H1 (cell line): ENCODE measurements at places on chromosomes 7 and 10.
A peak's percentile ranks its signal among the peaks of the same experiment; 100 is the strongest.

GRCh38 chr7:155543011-155543876 lies 3.1 kb downstream of the CNPY1 start:
- DNase-seq: no peak
- no peak overlapping the region for H3K27ac ChIP-seq
- H3K4me3 ChIP-seq: no peak overlapping the region
- H3K36me3 ChIP-seq: no peaks in the 10 kb centered on the region
- peaks cover 2% of the 10 kb centered on the region; the same call in 1 of the 2 replicates for H3K27me3 ChIP-seq

- H3K4me3 ChIP-seq: peak overlapping the region; percentile 71
- no peak overlapping the region; the same call in 1 of the 2 replicates for H3K27ac ChIP-seq
- H3K36me3 ChIP-seq: no peaks in the 10 kb centered on the region
- H3K27me3 ChIP-seq: peaks cover 3% of the 10 kb centered on the region; the same call in 1 of the 2 replicates
- DNase-seq: no peak
Observed at GRCh38 chr7:140231771-140232491, 55.1 kb upstream of the KDM7A start.

GRCh38 chr7:5661942-5662341 lies 119.5 kb downstream of the RNF216 start:
- peaks cover 2% of the 10 kb centered on the region for H3K4me1 ChIP-seq
- no peaks in the 10 kb centered on the region for H3K27me3 ChIP-seq
- H3K36me3 ChIP-seq: no peaks in the 10 kb centered on the region
- no peak overlapping the region for H3K4me3 ChIP-seq
- no peak overlapping the region for H3K27ac ChIP-seq

DNA sequence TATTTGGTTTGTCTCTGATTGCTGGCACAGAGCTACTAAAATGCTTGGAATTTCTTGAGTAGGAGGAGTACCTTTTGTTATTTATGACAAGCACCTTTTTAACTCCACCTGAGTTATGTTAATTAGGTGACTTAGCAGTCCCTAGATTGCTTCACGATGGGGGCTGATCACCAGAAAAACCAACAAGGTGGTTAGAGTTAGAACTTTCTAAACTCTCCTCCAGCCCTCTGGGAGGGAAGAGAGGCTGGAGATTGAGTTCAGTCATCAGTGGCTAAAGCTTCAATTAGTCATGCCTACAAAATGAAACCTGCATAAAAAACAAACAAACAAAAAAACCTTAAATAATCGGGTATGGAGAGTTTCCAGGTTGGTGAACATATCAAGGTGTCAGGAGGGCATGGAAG lies 23.6 kb upstream of the ING3 start:
- peaks cover 6% of the 10 kb centered on the region for H3K4me1 ChIP-seq
- H3K27me3 ChIP-seq: no peaks in the 10 kb centered on the region
- H3K36me3 ChIP-seq: no peaks in the 10 kb centered on the region
- no peak for DNase-seq
- H3K27ac ChIP-seq: no peak overlapping the region
- no peak overlapping the region for H3K4me3 ChIP-seq

DNA sequence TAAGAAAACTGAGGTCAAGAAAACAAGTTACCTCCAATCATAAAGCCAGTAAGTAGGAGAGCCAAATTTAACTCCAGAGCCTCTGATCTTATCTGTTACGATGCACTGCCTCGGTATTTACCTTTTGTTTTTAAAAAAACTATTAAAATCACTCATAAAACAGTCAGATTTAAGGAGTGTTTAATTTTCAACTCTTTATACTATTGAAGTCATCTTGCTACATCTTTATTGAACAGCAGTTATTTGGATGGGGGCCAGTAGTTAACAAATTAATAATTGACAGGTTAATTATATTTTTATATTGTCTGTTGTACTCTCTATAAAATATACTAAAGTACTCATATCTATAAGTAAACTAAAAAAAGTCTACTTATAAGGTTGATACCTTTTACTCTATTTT lies 24.6 kb downstream of the ADIRF start:
- H3K4me3 ChIP-seq: no peak overlapping the region
- H3K36me3 ChIP-seq: no peaks in the 10 kb centered on the region
- no peak for DNase-seq
- no peak overlapping the region for H3K27ac ChIP-seq

DNA sequence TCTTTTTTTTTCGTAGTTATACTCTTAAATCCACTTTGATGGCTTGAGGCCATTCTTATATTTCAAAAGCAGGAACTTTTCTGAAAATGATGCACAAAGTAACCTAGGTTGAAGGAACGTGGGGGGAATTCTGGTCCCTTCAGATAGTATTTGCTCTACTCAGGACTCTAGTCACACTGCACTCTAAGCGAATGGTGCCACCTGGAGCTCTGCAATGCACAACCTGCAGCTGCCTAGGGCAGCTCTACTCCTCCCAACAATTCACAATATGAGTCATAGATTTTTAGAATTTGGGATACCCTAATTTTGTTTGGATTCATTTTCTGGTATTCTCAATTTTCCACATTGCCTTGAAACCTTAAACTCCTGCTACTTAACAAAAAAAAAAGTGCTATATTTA lies 17.3 kb downstream of the SYPL1 start:
- no peaks in the 10 kb centered on the region for H3K36me3 ChIP-seq
- H3K27ac ChIP-seq: no peak overlapping the region
- no peak overlapping the region for H3K4me3 ChIP-seq
- no peak for DNase-seq

DNA sequence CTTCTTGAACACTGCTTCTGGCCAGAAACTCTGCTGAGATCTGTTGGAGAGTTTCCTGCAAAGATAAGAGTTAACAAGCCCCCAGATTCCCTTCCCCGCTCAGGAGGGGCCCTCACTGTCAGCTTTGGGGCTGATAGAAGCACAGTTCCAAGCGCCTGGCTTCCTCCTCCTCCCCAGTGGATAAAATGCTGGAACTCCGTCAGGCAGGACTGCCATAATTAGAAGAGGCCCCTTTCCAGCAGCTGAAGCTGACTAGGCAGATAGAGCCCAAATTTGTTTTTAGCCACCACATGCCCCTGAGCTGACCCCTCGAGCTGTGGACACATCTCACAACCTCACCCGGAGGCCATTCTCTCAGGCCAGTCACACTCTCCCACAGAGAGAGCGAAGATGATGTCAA lies 89.4 kb downstream of the TBXAS1 start:
- no peaks in the 10 kb centered on the region for H3K27me3 ChIP-seq
- no peak overlapping the region for H3K27ac ChIP-seq
- no peaks in the 10 kb centered on the region for H3K4me1 ChIP-seq

GRCh38 chr7:37320848-37321468 lies 127.7 kb downstream of the ELMO1 start:
- DNase-seq: no peak
- no peaks in the 10 kb centered on the region for H3K4me1 ChIP-seq
- no peak overlapping the region for H3K4me3 ChIP-seq
- no peaks in the 10 kb centered on the region for H3K27me3 ChIP-seq
- no peak overlapping the region for H3K27ac ChIP-seq

DNA sequence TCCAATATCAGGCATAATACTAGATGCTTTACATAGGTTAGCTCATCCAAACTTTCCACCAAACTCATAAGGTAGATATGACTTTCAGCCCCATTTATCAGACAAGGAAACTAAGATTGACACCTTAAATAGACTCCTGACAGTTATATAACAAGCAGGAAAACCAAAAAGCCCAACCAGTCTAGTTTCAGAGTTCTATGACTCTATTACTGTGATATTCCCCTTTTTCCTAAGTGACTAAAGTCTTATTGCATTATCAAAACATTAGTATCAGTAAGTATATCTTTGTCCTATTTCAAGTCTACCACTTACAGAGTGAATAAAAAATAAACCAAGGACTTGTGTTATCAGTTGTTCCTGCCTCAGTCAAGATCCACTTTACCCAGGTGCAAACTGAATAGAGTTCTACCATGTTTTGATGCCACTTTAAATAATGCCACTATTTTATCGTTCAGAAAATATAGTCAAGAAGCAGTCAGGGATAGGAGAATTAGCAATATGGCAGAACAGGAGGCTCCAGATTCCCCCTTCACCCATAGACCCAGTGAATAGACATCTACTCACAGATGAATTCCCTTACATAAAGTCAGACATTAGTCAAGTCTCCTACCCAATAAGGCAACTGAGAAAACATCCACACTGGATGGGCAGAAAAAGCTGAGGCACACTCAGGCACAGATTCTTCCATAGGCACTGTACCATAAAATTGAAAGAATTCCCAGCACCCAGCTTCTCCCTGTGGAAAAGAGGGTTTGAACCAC lies 74.1 kb downstream of the CRPPA start:
- no peaks in the 10 kb centered on the region for H3K36me3 ChIP-seq
- no peaks in the 10 kb centered on the region for H3K4me1 ChIP-seq
- no peaks in the 10 kb centered on the region for H3K27me3 ChIP-seq
- no peak overlapping the region for H3K27ac ChIP-seq

GRCh38 chr7:143387156-143387975 lies 6.2 kb downstream of the ZYX start:
- H3K27me3 ChIP-seq: no peaks in the 10 kb centered on the region
- no peak for DNase-seq
- H3K4me3 ChIP-seq: no peak overlapping the region
- peaks cover 22% of the 10 kb centered on the region for H3K36me3 ChIP-seq
- H3K4me1 ChIP-seq: peaks cover 5% of the 10 kb centered on the region

- H3K36me3 ChIP-seq: no peaks in the 10 kb centered on the region
- no peak overlapping the region for H3K4me3 ChIP-seq
- no peak for DNase-seq
- H3K27ac ChIP-seq: no peak overlapping the region
Observed at GRCh38 chr7:48742079-48742798, 182.1 kb upstream of the CDC14C start.

GRCh38 chr10:44312401-44312800 lies 72.5 kb downstream of the CXCL12 start:
- H3K4me3 ChIP-seq: no peak overlapping the region
- no peaks in the 10 kb centered on the region for H3K36me3 ChIP-seq
- no peak for DNase-seq
- no peak overlapping the region for H3K27ac ChIP-seq
- peaks cover 9% of the 10 kb centered on the region for H3K4me1 ChIP-seq

DNA sequence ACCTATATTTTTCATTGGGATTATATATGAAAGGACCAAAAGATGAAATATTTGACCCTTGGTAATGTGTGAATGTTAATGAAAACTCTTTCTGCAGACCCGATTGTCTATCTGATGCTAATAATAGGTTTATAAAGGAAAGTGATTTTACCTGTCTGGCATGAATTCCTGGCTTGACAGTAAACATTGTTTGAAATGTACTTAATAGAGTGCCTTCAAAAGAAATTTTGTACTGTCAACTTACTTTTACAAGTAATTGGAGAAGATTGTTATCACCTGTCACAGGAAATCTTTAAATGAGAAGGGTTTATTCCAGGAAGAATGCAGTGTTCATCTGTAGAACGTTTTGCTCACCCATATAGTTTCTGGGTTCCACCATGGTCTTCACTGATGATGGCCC lies 588.2 kb downstream of the INHBA start:
- H3K4me1 ChIP-seq: no peaks in the 10 kb centered on the region; the same call in 1 of the 2 replicates
- H3K27me3 ChIP-seq: no peaks in the 10 kb centered on the region
- H3K27ac ChIP-seq: no peak overlapping the region
- DNase-seq: no peak
